ENCODE measurements at places on chromosomes 13 and 19.

DNA sequence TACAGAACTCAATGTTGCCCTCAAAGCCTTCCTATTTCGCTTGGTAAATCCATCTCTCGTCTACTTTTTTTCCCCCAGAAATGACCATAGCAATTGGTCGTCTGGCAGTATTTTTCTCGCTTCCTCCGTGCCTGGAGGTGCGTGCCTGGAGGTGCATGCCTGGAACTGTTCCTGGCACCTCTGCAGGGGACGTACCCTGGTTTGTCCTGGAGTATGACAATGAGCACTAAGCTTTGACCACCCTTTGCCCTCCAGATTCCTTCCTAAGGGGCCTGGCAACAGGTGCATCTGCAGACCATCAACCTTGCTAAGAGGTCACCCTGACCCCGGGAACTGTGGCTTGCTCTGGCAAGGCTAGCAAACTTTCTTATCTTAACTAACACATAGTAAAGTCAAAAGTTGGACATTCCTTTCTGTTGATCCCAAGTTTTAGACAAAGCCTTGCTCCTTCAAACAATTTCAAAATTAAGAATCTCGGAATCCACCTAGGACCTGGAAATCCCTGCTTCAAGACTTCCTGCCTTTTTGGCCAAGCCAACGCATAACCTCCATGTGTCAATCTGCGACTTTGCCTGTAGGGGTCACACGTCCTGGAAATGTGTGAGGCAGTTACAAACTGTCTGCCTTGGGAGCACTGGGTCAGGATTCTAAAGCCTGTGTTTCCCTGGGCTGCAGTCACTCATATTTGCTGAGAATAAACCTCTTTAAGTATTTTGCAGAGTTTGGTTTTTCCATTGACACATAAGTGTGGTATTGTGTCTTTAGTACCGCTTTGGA is 28.8 kb upstream of the TUBGCP3 start:
- peak; percentile 59 for DNase-seq

GRCh38 chr13:31172535-31172934 is 10.8 kb upstream of the HSPH1 start:
- peak; percentile 92 for DNase-seq

DNA sequence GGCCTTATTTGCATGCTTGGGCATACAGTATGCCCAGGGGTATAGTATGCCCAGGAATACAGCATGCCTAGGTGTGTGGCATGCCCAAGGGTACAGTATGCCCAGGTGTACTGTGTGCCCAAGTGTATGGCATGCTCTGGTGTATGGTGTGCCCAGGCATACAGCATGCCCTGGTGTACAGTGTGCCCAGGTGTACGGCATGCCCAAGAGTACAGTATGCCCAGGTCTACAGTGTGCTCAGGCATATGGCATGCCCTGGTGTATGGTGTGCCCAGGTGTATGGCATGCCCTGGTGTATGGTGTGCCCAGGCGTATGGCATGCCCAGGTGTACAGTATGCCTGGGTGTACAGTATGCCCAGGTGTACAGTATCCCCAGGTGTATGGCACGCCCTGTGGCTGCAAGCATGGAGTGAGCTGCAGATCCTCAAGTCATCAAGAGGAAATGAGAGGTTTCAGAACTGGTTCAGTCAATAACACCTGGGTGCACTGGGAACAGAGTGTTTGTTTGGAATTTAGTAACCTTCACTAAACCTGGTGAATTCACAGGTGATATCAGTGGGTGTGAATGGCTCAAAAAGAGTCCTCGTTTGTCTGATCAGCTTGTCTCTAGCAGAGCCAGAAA is 7.8 kb upstream of the C13orf42 start:
- DNase-seq = no peak

GRCh38 chr13:37775871-37776270 is 93.7 kb downstream of the TRPC4 start:
- peak; percentile 14 for DNase-seq

DNA sequence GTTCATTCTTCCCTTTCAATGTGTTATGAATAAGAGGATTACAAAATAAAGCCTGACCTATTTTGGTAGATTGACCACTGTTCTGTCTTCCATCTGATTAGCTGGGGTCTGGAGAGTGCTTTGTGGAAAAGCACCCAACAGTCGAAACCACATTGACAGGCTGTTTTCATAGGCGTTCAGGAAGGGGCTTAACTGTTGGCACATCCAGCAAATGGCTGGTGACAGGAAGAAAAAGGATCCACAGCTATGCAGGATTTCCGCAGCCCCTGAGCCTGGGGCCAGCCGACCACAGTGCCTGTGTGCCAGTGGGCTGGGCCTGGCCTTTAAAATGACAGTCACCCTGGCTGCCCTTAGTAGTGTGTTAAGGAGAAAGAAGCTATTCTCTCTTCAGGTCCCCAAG is 113.3 kb downstream of the SIPA1L3 start:
- DNase-seq = peak; percentile 63

- peak; percentile 77 for DNase-seq
Observed at GRCh38 chr19:33125929-33126388, 6.0 kb upstream of the WDR88 start.

DNA sequence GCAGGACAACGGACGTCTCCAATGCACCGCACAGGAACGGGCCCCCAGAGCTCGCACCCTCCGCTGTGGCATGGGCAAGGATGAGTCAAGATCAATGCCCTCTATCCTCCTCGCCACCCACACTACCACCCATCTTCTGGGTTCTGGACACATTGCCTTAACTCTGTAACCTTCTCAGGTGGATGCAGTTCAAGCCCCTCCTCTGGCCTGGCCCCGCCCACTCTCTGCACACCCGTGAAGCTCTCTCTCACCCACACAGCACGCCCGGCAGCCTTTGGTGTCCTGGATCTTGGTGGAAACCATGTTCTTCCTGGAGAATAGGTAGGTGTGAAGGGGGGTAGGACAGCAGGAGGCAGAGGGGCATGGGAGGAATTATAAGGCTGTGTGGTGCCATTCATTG is 20.7 kb downstream of the MAP4K1 start:
- DNase-seq = no peak

DNA sequence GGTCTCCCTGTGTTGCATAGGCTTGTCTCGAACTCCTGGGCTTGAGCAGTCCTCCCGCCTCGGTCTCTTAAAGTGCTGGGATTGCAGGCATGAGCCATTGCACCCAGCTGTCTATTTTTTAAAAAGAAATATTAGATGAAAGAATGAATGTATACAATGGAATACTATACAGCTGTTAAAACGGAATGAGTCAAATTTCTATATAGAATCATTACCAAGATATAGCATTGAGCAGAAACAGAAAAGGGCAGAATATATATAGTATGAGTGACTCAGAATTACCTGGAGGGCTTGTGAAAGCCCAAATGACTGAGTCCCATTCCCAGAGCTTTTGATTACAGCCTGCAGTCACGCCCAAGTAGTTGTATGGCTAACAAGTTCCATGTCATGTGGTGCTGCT is 4.4 kb downstream of the DACT3 start:
- no peak for DNase-seq

DNA sequence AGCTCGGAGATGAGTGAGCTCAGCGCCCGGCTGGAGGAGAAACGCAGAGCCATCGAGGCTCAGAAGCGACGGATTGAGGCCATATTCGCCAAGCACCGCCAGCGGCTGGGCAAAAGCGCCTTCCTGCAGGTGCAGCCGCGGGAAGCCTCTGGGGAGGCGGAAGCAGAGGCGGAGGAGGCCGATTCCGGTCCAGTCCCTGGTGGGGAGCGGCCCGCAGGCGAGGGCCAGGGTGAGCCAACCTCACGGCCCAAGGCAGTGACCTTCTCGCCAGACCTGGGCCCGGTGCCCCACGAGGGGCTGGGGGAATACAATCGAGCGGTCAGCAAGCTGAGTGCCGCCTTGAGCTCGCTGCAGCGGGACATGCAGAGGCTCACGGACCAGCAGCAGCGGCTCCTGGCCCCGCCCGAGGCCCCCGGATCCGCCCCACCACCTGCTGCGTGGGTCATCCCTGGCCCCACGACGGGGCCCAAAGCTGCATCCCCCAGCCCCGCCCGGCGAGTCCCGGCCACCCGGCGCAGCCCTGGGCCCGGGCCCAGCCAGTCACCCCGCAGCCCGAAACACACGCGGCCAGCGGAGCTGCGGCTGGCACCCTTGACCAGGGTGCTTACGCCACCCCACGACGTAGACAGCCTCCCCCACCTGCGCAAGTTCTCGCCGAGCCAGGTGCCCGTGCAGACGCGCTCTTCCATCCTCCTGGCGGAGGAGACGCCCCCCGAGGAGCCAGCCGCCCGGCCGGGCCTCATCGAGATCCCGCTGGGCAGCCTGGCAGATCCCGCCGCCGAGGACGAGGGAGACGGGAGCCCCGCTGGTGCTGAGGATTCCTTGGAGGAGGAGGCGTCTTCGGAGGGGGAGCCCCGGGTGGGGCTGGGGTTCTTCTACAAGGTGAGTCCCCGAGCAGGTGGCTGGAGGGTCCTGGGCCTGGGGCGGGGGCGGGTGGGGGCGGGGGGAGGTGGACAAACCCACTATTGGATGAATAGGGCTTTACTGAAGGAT is 16.8 kb downstream of the XAB2 start:
- DNase-seq = no peak

DNA sequence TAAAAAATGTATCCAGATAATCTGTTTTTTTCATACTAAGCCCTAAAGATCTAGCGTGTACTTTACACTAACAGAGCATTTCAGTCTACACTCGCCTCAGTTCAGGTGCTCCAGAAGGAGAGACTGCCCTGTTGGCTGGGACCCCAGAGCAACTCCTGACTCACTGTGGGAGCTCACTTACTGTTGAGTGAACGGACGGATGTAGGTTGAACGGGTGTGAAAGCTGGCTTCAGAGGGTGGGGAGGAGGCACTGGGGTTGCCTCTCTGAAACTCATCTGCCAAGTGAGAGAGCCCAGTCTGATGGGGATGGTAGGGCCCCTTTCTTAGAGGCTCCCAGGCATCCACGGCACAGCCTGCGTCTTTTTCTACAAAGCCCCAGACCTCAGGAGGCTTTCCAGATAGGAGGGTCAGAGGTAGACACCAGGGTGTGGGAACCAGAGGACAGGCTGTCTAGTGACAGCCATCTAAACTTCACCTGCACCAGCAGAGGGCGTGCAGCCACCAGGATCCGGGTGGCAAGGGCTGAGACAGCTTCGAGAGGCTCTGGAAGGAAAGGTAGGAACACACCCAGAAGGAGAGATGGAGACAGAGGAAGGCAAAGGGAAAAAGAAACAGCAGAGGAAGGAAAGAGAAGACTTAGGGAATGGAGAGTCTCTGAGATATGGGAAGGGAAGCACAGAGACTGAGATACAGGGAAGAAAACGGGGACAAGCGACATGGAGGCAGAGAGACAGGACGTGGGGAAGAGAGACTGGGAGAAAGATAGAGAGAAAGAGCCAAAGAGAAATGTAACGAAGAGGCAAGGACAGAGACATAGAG is 3.7 kb downstream of the KASH5 start:
- peak; percentile 87 for DNase-seq

DNA sequence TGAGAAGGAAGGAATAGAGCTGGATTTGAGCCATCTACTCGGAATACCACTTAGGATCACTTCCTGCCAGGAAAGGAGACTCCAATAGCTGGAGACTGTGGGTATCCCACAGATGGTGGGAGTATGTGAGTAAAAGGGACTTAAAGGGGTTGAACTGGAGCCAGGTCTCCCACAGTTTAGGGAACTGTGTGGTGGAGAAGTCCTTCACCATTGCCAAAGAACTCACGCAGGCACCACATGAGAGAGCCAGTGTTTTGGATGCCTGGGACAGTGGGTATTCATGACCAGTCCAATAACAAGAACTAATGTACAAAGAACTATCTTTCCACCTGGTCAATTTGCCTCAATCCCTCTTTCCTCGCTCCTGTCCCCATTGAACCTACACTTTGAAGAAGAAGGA is 24.4 kb upstream of the MYCBP2 start:
- DNase-seq = no peak

- no peak for DNase-seq
Observed at GRCh38 chr13:20803180-20803965, 29.6 kb upstream of the EEF1AKMT1 start.

DNA sequence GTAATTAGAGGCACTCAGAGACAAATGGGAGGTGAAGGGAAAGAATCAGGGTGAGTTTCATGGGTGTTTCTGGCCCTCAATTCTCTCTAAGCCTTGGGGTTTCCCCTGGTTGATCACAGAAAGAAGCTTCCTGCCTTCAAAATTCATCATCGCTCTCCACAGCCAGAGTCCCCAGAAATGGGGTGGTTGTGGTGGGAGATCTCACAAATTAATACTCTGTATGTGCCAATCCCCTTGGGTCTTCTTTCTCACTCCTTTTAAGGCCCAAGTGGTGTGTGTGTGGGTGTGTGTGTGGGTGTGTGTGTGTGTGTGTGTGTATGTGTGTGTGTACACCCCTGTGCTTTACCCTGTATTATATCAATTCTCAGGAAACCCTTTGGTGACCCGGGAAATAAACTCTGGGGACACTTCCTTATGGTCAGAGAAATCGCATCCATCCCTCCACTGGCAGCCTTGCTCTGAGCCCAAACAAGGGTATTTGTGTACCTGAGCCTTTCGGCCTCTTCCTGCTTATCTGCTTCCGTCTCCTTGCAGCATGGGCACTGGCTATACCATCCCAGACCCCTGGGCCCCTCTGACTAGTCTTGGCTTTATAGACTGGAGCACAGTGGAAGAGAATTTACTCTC is 2.8 kb upstream of the FCGBP start:
- DNase-seq = no peak

DNA sequence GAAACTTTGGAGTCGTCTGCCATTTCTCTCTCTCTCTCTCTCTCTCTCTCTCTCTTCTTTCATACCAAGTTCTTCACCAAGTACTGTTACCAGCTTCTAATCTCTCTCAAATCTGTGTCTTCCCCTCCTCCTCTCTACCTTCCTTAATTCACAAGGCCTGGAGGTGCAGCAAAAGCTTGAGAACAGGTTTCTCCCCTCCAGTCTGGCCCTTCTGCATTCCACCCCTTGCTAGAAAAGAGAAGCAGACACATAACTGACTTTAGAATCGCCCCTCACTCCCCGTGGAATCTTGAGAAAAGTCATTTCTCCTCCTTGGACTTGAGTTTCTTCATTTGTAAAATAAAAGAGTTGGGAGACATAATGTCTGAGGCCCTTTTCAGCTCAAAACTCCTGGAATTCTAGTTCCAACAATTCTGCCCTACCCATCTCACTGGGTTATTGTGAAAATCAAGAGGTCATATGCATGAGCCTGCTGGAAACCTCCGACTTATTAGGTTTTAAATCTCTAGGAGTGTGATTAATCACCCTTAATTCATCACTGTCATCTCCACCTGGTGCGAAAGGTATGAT is 20.4 kb downstream of the AMER2 start:
- DNase-seq = no peak

DNA sequence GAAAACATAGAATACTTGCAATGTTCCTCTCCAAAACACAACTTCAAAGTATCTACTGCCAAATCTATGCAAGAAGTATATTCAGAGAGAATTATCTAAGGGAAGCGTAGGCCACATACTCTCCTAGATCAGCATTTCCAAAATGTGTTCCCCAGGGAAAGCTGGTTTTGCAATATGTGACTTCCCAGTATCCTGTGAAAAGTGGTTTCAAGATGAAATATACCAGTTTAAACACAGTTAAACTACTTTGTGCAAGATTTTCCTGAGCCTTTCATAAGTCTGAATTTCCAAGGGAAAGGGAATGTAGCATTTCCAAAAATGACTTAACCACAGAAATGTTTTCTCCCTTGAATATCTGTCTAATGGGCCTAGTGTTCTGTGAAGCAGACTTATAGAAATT is 7.6 kb downstream of the STARD13 start:
- no peak for DNase-seq

- no peak for DNase-seq
Observed at GRCh38 chr13:50366488-50367174, 351.4 kb downstream of the KCNRG start.
